ENCODE measurements at places on chromosomes 4 and X. TPM values are rescaled to one million over a fixed set of nuclear protein-coding genes. Genes with fewer than 3 reads are reported as not detected.
A peak's percentile ranks its signal among the peaks of the same experiment; 100 is the strongest.

DNA sequence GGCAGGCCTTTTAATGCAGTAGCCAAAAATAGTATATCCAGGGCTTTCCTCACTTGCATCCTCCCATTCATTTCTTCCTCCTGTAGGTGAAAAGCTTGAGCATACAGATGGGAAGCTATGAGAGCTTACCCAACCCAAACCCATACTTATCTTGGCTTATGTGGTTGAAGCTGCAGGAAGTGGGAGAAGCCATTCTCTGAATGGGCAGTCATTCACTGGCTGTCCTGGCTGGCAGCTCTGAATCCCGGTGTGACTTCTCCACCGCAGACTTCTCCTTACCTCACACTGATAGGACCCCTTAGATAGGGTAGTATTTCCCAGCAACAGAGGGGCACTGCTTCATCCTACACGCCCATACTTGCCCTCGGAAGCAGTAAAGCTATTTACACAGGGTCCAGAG, 125.4 kb downstream of the AMMECR1 start:
- DNase-seq = no peak

- peak; percentile 5 for DNase-seq
These were observed 645 bp downstream of the AMMECR1 start for GRCh38 chrX:110317061-110317819.

GRCh38 chr4:93466446-93466845, 362.1 kb upstream of the ATOH1 start:
- no peak for DNase-seq

DNA sequence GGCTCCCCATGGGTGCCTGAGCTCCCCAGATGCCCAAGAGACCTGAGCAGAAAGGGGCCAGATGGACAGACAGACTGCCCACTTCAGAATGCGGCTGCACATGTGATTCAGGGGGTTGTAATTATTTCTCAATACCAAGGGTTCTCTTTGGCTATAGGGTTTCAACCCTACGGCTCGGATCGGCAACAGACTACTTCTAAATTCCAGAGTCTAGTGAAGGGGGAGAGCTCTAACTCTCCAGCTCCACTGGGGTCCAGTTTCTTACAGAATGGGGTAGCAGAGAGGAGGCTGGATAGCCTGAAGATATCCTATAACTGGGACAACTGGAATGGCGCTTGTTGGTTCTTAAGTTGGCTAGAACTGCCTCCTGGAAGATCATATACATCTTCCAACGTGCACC, 136.3 kb downstream of the MGST2 start:
- no peak for DNase-seq

DNA sequence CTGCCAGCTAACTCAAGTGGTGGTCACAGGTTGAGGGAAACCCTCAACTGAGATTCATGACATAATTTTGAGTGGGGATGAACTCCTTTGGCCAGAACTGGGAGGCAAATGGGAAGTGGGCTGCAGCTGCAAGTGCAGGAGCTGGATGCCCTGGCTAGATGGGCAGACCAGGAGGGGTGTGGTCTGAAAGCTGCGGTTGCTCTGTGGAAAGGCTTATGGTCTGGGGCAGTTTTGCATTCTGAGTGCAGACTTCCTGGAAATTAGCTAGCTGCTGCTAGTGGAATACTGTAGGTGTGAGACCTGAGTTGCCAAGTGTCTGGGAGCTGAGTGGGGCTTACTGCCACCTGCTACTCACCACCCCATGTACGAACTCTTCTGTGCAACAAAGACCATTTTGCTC, 52.1 kb upstream of the NAP1L2 start:
- DNase-seq = no peak

The DCX gene
- not detected for total RNA-seq

The CABS1 gene
- total RNA-seq = 2.4 TPM

GRCh38 chrX:41984628-41985027, 61.3 kb upstream of the CASK start:
- peak; percentile 3 for DNase-seq

- no peak for DNase-seq
These were observed 27.2 kb upstream of the UGT2B7 start for GRCh38 chr4:69069085-69069484.

The HTATSF1 gene
- total RNA-seq = 63.9 TPM

- DNase-seq = peak; percentile 48
These were observed 25.9 kb downstream of the PKD2 start for GRCh38 chr4:88033309-88033708.

GRCh38 chrX:152733261-152733975, at the start of the genes CSAG1 and MAGEA12:
Gene CSAG1, minus strand, starts transcription at chrX:152733721. Its CDS starts 1,261 bp downstream, at chrX:152732460.
Gene MAGEA12, plus strand, starts transcription at chrX:152733757. Its CDS starts 2,405 bp downstream, at chrX:152736162.
- no peak for DNase-seq

DNA sequence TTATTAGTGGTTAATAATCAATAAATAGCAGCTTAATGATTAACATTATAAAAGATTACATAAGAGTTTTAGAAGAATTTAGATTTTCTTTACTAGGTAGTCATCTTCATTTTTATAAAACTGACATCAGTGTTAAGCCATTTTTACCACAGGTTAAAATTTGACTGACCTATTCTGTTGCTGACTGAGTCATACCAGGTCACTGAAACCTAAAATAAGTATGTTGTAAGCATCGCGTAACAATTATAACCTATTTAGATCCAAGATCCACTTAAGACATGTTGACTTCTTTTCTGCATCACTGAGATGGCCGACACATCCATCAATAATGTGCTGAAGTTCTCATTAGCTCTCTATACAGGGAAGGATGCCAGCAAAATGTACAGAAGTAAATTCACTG, 36.7 kb downstream of the ARX start:
- no peak for DNase-seq

The GPRIN3 gene
- total RNA-seq = 0.77 TPM

GRCh38 chrX:15909605-15910004, 55.0 kb upstream of the AP1S2 start:
- DNase-seq = no peak

DNA sequence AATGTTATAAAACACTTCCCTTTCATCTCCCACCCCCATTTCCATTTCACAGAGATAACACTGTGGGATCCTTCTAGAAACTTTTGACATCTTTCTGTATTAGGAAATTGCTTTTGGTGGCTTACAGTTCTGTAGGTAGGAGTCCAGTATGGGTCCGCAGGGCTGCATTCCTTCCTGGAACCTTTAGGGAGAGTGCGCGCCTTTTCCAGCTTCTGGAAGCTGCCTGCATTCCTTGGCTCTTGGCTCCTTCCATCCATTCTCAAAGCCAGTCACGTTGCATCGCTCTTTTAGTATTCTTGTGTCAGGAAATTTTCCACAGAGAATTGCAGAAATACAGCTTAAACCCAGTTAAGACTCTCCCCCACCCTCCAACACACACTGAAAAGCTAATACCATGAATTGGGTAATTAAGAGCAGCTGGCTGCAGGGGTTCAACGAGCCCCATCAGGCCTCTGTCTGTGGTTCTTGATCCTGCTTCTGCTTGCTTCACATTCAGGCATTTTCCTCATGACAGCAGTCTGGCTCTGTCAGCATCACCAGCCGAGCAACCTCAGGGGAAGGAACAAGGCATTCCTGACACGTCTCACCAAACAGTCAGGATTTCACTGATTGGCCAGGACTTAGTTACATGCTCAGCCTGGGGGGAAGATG, 48.8 kb downstream of the SEPTIN11 start:
- DNase-seq = no peak

The SMIM43 gene
- total RNA-seq = not detected

- DNase-seq = no peak
These were observed 13.5 kb downstream of the MAOB start for GRCh38 chrX:43868791-43869190.

The LONRF3 gene
- 8.1 TPM for total RNA-seq

DNA sequence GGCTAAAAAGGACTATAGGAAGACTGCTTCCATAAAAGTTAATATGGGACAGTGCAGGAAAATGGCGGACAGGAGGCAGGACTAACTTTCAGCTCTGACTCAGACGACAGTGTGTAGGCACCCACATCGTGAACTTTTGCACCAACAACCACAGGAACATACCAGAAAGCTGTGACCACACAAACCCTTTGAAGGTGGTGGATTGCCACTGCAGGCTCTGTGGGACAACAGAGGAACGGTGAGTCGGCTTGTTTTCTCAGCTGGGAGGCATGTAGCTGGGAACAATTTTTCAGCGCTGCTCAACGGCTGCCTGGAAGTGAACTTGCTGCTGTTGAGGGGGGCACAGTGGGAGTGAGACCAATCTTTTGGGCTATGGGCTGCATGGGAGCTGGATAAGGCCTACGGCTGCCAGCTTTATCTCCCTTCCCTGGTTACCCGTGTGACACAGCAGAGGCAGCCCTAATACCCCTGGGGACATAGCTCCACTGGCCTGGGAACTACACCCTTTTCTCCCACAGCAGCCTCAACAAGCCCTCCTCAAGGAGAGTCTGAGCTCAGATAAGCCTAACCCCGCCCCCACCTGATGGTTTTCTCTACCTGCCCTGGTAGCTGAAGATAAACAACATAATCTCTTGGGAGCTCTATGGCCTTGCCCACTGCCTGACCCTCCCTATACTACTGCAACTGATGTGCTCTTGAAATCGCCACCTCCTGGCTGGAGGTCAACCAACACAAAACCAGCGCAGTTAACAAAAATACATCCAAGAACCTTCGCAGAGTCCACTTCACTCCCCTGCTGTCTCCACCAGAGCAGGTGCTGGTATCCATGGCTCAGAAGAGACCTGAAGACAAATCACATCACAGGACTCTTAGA, 1537.0 kb downstream of the C4orf33 start:
- DNase-seq = no peak

- peak; percentile 32 for DNase-seq
These were observed 61.7 kb downstream of the MAML3 start for GRCh38 chr4:140092094-140092851.

GRCh38 chrX:134929808-134930207, 61.0 kb upstream of the SMIM10 start:
- no peak for DNase-seq

- DNase-seq = no peak
These were observed 46.2 kb downstream of the PPEF1 start for GRCh38 chrX:18753631-18754030.

GRCh38 chrX:125287282-125287681, 32.4 kb upstream of the TEX13C start:
- DNase-seq = no peak

The PAGE2 gene
- 12.8 TPM for total RNA-seq

The CT45A2 gene
- not detected for total RNA-seq

The AVPR2 gene
- 0.41 TPM for total RNA-seq

DNA sequence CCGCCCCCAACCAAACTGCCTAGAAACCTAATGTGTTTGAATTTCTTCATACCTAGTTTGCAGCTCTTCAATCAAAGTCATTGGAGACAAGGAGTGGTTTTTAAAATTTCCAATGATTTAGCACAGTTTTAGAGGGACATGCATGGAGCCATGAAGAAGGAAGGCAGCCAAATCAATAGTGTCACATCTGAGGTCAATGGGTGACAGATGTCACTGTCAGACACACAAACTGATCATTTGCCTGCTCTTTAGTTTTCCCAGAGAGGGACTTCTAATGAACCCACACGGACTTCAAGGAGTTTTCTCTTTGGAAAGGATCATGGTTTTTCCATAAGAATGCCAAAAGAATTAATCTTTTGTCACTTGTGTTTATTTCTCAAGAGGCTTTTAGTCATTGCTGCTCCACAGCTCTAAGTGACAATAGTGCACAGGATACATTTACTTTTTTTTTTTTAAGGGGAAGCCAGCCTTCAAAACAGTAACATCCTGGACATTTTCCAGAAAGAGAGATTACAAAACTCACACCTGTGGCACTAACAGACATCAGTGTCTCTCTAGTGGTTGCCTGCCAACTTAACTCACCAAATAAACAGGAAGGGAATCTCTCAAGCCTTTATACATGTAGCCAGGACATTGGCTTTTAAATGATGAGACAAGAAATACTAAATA, 251.1 kb upstream of the DIAPH2 start:
- DNase-seq = no peak

The NDST4 gene
- total RNA-seq = 1.8 TPM

- DNase-seq = no peak
These were observed 80.5 kb downstream of the MID1IP1 start for GRCh38 chrX:38881727-38882126.
